Mammary epithelial cell (primary cell): ENCODE measurements at places on chromosomes 12 and 14. TPM values are rescaled to one million over a fixed set of nuclear protein-coding genes. Genes with fewer than 3 reads are reported as not detected.

MYF5 gene
- total RNA-seq, result not detected in 2 replicates

DNA sequence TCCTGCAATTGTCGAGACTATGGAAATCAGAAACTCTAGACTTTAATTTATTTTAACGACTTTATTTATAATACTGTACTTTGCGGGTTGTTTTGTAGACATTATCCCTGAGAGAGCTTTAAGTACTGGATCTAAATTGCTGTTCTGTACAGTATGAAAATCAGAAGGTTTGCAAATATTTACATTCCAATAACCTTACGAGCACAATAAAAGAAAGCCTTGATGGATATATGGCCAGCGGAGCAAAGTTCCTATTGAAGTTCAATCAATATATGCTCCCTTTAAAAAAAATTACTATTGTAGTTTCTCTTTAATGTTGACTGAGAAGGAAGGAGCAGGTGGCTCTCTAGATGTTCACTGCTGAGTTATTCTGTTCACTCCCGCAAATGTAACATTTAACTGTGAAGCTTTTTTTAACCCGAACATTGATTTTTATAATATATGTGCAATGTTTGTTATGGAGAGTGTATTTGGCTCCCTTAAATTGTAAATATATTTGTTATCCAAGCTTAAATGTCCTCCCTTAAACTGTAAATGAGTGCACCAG, 235.3 kb downstream of the PLCZ1 start:
- no peak for DNase-seq

SNX6 gene
- total RNA-seq, result 98.4 TPM

DNA sequence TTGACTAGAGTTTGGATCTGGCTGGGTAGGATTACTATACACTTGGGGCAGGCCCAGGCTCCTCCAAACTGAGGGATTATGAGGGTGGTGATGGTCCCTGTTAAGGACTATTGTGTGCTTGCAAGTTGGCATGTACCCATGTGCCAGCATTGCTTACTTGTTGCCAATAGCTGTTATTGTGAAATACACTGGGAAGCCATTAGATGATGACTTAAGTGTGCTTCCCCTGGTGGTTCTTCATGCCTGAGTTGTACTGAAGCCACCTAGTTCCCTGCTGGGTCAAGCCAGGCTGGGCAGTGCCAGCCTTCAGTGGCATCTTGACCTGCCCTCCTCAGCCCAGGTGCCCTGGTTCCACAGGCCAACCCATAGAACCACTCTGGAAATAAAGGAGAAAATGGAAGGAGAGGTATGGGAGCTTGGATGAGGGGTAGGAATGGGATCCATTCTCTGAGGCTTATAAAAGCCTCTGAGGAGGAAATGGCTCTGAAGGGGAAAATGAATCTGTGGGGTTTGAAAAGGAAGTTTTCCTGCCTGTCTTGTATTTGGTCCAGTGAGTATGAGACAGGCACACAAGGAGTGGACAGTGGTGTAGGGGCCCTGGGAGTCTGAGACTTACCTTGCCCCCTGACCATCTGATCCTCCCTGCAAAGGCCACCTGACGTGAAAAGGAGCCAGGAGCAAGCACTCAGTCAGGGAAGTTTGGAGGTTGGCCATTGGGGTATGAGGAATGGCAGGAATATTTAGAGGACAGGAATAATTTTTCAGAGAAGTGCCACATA, 724 bp downstream of the LTB4R start:
- DNase-seq, result no peak

GRCh38 chr12:131055596-131056233, 102.0 kb downstream of the ADGRD1 start:
- no peak for DNase-seq

GLT8D2 gene
- 18.7 and 20.1 TPM in 2 replicates for total RNA-seq

DNA sequence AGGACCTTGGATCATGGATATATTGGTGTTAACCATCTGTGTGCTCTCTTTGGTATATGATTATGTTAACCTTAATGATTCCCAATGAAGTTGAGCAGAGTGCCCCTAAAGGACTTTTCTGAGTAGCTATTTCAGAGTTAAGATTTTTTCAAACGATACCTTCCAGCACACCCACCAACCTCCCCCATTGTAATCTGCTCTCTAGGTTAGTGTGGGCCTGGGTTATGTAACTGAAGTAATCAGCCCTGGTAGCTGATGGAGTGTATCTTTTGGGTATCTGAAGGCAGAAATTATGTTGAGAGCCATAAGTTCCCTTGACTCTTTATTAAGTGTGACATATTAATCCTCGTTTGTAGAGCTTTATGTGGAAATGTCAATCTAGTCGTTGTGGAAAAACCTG, 47.6 kb upstream of the RNU6-8 start:
- no peak for DNase-seq

- DNase-seq, result no peak
Measured at GRCh38 chr12:18895540-18895939, 157.6 kb downstream of the CAPZA3 start.

ACRBP gene
- total RNA-seq, result not detected

GUCY2C gene
- not detected for total RNA-seq

RAB21 gene
- total RNA-seq, result 13.2 TPM

GRCh38 chr14:71373773-71374172, 466.5 kb downstream of the PCNX1 start:
- DNase-seq, result no peak
